ENCODE measurements at places on chromosomes 7 and 10. TPM values are rescaled to one million over a fixed set of nuclear protein-coding genes. Genes with fewer than 3 reads are reported as not detected.

GRCh38 chr7:1112625-1113547, 25.0 kb downstream of the GPER1 start:
- no peak for DNase-seq

Gene HOGA1
- total RNA-seq = not detected

DNA sequence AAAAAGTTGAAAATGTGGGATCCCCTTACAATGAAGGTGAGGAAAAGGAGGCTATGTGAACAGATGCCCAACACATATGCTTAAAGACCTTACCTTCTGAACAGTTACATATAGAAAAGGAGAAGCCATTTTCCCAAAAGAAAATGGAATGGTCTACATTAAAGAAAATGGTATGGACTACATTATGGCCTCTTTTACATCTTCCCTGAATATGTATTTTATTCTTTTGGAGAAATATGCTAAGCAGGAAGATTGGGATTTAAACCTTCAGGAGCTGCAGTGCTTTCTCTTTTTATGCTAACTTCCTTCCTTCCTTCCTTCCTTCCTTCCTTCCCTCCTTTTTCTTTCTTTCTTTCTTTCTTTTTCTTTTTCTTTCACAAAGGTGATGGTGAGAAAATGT, 155.4 kb downstream of the SEC23IP start:
- no peak for DNase-seq

DNA sequence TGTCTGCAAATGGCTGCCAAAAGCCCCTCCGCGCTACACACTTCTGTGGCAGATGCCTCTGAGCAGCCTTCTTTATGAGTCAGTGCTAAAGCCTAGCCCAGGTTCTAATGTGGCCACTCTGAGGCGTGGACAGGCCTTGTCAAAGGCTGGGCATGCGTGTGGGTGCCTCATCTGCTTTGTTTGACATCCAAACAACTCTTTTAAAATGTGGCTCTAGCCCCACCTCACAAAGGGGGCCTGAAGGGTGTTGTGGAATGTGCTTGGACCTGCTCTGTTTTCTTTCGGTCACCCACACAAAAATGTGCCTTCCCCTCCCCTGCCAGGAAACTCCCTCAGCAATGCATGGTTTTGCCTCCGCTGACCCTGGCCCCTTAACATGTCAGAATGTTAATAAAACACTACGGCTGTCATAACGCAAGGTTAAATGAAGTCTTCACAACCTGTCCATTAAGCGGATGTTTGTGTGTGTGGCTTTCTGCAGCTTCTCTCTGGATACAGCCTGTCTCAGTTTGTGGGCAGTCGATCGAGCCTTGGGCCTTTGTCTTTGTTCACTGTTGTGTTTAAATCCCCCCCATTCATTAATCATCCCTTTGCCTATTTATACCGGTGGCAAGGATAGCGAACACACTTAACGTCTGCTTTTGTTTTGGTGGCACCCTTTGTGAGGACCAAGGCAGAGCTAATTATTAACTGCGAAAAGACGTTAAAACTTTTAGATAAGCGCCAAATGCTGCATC, 718.9 kb downstream of the LRMDA start:
- DNase-seq = no peak

Gene GBX1
- total RNA-seq = 0.16 TPM

DNA sequence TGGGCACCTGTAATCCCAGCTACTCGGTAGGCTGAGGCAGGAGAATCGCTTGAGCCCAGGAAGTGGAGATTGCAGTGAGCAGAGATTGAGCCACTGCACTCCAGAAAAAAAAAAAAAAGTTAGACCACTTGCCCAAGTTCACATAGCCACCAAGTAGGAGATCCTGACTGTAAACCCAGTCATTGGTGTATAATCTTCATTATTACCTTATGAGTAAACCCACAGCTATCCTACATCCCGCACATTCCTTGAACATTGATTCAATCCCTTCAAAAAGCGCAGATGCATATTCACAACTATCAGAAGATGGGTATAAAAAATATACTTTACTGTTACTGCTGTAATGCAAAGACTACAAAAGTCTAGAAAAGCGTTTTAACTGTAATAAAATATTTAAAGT, 512.9 kb downstream of the SUGCT start:
- no peak for DNase-seq

Gene MINDY4
- 1.7 TPM for total RNA-seq

Gene WDFY4
- total RNA-seq = 0.07 TPM

Gene ARMC3
- not detected for total RNA-seq

- no peak for DNase-seq
Observed at GRCh38 chr10:26938578-26938977, 77.8 kb upstream of the ABI1 start.

Gene CELF2
- total RNA-seq = 102 TPM

- DNase-seq = no peak
Observed at GRCh38 chr7:27113991-27114769, 11.7 kb upstream of the HOXA2 start.

DNA sequence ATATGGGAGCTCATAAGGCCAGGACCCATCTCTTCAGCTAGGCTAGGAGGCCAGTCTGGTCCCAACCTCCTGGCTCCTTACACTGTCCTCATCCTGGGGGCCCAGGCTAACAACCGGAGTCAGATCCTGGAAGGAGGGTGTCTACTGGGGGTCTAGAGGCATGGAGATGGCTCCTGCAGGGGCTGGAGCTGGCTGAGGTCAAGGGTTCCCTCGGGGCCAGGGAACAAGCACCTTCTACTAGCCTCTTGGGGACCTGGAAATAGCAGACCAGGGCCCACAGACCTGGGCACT, 37.2 kb downstream of the CLRN3 start:
- no peak for DNase-seq

Gene KCP
- total RNA-seq = not detected

DNA sequence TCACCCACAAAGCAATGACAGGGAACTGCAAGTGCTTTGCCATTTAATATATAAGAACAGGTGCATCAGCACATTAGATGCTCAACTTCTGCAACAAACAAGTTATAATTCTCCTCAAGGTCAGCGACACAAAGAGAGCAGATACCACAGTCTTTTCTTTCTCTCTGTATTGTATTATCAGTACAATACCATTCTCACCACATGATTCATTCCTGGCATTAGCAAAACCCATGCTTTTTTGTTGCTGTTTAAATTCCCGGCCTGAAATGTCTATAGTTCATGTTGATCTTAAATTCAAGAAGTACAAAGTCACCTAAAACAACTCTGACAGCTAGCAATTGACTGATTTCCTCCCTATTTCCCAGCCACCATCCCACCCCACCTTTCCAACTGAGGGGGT, 111.8 kb upstream of the FEZF1 start:
- no peak for DNase-seq

DNA sequence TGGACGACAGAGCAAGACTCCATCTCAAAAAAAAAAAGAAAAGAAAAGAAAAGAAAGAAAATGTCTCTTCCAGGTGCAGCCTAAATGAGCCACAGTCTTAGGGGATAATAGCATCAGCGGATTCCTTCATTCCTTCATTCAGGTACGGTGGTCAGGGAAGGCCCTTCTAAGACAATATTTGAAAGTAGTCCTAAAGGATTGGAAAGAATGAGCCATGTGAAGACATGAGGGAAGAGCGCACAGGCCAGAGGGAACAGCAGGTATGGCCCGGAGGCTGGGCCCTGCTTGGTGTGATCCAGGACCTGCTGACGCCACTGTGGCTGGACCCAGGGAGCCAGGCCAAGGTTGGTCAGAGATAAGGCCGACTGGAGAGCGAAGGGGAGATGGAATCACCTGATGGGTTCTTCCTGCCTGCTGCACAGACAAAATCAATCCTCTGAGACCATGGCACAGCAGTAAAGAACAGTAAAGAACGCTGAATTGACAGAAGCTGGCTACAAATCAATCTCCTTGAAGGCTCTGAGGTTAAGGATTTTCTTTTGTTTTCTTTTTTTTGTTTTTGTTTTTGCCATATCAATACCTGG, 16.3 kb upstream of the MKRN1 start:
- no peak for DNase-seq

Gene LRRD1
- not detected for total RNA-seq
